Fibroblast of the aortic adventitia (primary cell): ENCODE measurements at places on chromosomes 7 and 10.

DNA sequence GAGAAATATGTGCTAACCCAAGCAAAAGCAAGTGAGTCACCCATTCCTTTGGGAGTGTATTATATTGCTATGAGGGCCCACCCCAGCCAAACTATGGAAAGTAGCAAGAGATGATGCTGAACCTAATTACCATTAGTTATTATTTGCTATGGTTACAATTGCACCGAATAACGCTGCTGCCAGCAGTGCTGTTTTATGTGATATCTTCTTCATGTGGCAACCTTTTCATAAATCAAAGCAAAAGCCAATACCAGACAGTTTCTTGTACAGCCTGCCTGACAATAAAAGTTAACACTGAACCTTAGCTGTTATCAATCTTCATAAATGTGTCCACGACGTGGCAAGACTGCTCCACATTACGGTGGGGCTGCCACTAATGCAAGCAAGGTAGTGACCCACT is 241.7 kb upstream of the PLXNA4 start:
- peak; percentile 24 for DNase-seq

- DNase-seq = no peak
Observed at GRCh38 chr7:55088107-55088506, 69.3 kb downstream of the EGFR start.

- peak; percentile 86 for DNase-seq
Observed at GRCh38 chr10:14508725-14509124, 178.0 kb upstream of the FRMD4A start.

- DNase-seq = no peak
Observed at GRCh38 chr10:65660006-65660405, 1265.8 kb upstream of the LRRTM3 start.

GRCh38 chr10:108452533-108452932 is 1288.0 kb upstream of the SORCS1 start:
- DNase-seq = no peak

- DNase-seq = no peak
Observed at GRCh38 chr7:153452661-153453060, 599.5 kb upstream of the DPP6 start.

GRCh38 chr10:117003336-117003735 is 1.7 kb downstream of the SHTN1 start:
- no peak for DNase-seq

DNA sequence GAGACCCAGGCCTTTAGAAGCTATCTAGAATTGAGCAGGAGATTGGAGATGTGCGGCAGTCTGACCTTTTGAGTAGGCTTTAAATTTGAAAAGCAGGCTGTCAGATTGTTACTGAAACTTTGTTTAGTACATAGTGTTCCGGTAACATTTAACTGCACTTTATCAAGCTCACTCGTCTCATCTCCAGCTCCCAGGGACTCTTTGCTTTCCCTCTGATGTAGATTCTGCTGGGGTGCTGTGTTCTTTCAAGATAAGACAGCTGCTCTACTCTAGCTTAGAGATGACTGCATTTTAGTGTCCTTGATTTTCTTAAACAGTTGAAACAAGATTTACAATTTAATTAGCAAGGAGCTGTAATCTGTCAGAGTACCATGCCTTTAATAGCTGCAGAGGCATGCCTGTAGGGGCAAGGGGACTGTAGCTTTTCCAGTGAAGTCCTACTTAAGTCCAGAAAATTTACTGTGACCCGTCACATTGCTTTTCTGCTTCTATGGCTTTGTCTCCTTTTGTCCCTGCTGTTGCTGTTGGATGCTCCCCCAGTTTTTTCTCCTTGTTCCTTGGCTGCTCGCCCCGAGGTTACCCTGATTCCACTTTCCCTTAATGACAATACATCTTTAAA is 56.4 kb upstream of the MTPN start:
- DNase-seq = no peak

DNA sequence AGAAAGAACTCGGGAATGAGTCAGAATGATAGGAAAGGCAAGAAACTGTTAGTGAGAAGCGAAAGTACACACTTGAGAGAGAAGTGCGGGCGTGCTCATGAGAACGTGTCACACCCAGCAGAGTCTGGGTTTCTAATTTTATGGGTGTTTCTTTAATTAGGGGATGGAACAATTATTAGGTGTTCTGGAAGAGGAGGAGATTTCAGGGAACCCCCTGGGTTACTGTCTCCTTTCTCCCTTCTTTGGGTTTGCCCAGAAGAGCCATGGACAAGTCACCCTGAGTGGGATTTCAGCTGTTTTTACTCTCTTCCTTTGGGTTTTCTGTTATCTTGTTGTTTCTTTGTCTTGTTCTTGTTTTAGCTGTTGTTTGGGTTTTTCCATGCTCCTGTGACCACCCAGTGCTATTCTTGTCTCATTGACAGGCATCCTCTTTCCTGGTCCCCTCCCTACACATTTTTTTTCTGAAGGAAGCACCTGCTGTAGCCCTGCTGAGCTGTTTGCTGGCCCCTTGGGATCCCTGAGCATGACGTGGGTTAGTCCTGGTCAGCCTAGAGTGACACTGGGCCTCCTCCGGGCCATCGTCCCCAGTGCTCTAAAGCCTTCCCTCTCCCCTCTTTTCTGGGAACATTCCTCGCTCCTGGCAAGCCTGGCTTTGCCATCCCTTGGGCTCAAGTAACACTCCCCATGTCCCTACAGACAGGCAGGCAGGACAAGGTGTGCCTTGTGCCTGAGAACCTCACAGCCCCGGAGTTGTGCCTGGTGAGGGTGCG is 3.5 kb downstream of the SH2D4B start:
- no peak for DNase-seq

DNA sequence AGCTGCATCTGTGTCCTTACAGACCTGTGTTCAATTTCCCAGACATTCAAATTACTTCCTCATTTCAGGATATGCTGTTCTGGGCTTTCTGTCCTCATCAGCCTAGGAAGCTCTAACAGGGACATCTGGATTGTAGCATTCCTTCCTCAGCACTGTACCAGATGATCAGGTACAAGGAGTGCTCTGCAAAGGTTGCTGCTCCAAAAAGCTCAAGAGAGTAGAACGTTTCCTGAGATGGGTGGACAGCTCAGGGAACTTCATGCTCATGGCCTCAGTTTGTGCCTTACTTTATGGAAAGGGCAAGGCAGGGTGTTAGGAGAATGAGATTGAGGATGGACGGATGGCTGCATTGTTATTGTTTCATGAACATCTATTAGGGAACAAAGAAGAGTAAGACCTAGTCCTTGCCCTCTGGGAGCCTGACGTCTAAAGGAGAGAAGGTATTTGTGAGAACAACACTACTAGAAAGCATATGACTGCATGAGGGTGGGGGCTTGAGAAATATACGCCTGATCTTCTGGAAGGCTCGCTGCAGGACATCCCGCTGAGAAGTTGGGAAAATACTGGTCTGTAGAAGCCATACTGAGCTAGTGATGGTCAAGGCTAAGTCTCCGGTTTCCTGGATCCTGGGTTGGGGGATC is 10.5 kb upstream of the ZNF212 start:
- no peak for DNase-seq

GRCh38 chr10:122525788-122526187 is 34.8 kb upstream of the DMBT1 start:
- no peak for DNase-seq

DNA sequence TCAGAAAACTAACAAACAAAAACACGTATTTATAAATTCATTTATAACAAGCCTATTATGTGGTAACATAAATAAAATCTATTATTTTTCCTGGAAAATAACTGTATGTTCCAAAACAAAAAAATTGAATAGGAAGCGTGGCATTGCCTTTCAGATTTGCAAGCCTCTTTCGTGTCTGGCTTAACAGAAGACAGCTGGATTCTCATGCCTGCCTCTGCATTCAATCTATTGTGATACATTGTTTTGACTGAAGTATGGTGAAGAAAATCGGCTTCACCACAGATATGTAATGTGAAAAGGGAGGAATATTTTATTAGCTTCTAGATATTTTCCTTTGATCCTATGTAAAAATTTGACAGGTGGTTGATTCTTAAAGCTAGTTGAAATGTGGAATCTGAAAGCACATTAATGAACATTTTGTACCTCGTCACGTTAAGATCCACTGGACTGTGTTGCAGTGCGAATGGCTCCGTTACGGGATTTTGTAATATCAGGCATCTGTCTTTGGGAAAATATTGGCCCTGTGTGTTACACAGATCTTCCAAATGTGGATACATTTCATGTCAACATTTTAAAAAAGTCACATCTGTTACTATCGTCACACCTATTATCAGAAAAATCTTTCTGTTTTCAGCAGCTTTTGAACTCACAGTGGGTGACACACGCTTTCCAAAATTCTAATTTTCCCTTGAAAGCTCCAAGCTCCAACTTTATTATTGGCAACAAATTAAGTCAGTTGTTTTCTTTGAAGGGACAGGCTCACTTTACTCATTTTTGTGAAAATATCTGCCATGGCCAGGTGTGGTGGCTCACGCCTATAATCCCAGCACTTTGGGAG is 26.2 kb downstream of the PALD1 start:
- no peak for DNase-seq

DNA sequence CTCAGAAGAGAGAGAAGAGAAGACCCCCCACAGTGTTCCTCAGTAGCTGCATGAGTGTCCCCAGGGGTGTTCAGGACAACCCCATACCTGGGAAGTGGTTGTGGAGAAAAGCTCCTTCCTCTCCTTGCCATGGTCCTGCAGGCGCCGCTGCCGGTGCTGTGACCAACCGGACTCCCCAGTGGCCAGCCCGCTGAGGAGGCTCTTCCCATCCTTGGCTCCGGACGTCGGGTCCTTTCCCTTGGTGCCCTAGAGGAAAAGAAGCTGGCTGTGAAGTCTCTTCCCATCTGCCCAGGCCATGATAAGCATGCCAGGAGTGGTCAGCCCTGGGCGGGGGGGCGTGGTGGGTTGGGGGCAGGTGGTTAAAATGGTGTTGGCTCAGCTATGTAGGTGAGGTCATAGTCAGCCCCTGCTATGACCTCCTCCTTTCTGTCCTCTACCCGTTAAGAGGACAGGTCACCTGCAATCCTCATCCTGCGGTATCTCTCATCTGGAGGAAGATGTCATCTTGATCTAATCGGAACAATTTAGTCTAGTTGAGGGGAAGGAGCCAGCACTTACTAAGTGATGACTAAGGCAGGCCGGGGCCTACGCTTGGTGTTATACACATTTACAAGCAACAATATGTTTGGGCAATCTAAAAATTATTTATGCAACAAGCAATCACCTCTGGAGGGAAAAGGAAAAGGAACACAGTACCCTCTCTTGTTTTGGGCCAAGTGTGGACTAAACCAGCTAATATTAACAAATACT is 13.2 kb downstream of the WDR91 start:
- DNase-seq = no peak

DNA sequence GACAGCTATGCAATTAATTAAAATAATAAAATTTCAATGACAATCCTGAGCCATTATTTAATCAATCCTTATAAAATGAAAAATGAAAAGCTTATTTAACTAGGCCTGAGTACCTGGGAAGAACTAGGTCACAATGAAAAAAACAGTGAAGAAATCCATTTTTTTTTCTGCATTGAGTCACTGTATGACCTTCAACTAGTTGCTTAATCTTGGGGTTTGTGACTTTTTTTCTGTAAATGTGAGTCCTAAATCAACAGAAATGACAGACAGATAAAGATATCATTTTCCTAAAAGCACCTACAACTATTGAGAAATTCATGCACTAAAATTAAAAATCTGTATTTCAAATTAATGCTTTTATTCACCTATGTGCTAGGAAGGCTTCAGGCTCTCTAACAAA is 96.8 kb downstream of the TMEM26 start:
- DNase-seq = no peak

DNA sequence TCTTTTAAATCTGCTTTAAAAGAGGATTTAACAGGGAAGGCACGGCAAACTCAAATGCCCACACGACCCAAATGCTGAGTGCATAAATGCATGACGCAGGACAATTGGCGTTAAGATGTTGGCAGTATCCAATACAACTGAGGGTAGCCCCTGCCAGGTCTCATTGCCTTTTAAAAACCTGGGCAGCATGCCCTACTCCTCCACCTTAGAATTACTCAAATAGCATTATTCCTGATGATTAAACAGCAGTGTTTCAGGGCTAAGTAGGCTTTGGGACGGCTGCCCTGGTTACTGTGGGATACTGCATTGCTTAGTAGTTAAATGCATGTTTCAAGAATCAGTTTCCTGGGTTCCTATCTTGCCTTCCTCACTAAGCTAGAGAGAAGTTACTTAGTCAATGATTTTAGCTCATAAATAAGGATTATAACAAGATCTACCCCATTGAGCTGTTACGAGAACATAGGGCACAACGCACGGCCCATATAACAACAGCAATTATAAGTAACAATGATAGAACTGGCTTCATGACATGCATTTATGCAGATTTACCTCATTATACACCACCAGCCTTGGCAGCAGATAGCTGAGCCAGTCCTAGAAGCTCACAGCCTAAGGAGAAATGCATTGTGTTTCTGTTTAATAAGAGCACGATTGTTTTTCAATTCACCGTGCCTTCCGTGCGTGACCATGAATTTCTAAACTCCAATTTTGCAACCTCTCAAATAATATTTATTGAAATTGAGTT is 7.9 kb downstream of the TUBAL3 start:
- no peak for DNase-seq

- DNase-seq = no peak
Observed at GRCh38 chr7:7996568-7996967, 28.0 kb downstream of the GLCCI1 start.

DNA sequence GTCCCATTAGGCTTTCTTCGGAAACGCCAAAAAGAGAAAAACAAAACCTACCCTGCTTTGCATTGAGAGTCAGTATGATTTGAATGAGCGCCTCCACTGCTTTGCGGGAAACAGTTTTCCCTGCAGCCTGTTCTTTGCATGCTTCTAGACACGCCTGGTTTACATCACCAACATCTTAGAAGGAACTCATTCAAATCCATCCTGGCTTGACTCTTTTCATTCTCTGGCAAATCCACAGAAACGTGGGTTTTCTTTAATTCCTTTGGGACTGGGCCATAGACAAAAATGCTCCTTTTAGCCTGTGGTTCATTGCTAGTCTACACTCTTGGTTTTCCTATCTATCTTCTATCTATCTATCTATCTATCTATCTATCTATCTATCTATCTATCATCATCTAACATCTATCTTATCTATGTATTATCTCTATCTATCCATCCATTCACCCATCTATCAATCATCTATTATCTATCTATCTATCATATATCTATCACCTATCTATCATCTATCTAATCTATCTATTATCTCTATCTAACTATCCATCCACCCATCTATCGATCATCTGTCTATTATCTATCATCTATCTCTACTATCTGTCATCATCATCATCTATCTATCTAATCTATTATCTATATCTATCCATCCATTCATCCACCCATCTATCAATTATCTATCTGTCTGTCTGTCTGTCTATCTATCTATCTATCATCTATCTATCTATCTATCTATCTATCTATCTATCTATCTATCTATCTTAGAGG is 68.3 kb downstream of the GATA3 start:
- no peak for DNase-seq

GRCh38 chr10:50574931-50575330 is 48.8 kb downstream of the SGMS1 start:
- DNase-seq = no peak

DNA sequence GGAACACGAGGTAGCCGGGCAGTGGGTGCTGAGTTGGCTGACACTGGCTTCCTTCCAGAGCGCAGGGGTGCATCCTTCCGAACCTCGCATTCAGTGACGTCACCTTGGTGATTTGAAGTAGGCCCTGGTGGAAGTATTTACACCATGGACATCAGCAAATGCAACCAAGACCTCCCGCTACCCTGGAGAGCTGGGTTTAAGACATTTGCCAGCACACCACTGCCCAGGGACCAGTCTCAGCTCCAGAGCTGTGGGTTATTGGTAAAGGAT is 106.4 kb upstream of the GPR26 start:
- DNase-seq = no peak

- peak; percentile 23 for DNase-seq
Observed at GRCh38 chr7:111765751-111766643, 203.7 kb upstream of the IMMP2L start.
